Right lung (tissue), 10 donors: ENCODE measurements at places on chromosomes 3 and 15. TPM values are rescaled to one million over a fixed set of nuclear protein-coding genes. Genes with fewer than 3 reads are reported as not detected.

ARHGAP11A gene
- polyA plus RNA-seq: 36.1 TPM

- no peak for DNase-seq
Observed at GRCh38 chr3:20055020-20055775, 15.0 kb downstream of the KAT2B start.

DNA sequence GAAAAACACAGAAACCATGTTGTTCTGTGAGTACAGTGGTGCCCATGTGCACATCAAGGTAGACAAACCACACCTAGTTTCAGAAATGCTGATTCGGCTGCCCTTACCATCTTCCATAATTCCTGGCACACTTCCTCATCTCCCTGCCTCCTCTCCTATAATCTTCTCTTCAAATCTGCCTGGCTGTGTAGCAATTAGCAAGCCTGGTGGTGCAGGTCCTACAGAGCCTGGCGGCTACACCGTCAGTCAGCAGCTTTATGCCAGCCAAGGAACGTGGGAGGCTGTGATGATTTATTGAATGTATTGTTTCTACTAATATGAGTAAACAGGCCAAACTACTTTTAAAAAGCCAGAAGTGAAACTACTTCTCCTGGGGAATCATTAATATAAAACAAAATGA lies 106.8 kb downstream of the SEMA6D start:
- no peak for DNase-seq

- no peak for DNase-seq
Observed at GRCh38 chr3:184058029-184058428, 5.2 kb downstream of the HTR3C start.

DNA sequence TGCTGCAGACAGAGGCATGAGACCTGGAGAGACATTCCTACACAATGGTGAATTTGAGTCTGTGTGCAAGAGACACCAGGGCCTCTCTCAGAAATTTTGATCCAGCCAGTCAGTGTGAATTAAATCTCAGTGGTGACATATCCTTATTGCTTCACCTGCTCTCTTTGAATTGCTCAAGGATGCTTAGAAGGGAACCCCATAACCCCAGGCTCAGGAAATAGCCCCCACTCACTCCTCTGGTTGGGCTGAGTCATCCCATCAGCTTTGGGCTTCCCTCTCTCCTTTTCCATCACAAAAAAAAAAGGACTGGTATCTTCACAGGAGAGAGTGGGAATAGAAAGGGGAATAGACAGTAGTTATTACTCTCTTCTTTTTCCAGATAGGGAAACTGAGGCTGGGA lies 33.0 kb upstream of the LARS2 start:
- DNase-seq: no peak
